ENCODE measurements at places on chromosomes 3 and 15.

DNA sequence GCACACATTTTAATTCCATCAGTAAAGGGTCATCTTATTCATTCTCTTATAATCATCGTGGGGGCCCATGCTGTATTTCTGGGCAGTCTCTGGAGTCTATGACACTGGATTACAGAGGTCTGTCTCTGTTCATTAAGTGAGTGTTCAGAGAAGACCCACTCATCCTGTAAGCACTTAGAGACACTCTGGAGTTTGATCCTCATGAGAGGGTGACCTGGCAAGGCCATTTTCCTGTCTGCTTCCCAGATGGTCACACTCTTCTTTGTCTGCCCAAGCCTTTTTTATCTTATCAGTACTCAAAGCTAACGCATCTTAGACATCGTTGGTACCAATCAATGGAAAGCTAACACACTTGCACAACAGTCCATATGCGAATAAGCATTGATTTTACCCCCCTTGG is 333.1 kb downstream of the RORA start:
- DNase-seq = no peak

GRCh38 chr3:187051724-187052366 is 87.5 kb downstream of the RPL39L start:
- DNase-seq = no peak

DNA sequence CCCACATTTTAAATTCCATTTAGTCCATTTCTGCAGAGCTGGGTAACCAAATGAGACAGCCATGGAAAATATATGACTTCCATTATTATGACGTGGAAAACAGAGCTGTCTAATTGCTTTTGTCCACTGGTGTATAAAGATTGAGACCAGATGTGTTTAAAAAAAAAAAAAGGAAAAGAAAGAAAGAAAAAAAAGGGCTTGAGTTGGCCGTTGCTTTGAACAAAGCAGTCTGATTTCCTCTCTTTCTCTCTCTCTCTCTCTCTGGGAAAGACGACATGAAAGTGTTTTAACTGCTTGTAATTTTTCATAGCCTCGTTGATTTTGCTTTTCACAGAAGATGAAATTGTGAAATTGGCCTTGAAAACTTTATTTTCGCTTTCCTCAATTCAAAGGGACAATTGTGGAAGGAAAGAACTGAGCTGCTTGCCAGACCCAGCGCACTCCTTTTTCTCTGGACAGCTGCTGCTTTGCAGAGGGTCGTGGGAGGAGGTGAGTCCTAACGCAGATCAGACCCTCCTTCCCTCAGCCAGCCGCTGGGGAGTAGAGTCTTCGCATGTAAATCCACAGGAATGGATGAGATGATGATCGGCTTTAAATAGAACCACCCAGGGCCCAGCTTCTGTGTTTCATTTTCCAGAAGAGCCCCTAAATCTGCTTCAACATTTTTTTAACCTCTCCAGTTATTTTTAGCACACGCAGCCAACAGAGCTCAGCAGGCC is 42.8 kb upstream of the UBE2E1 start:
- DNase-seq = no peak

- no peak for DNase-seq
Observed at GRCh38 chr3:123324880-123325765, 123.4 kb downstream of the SEC22A start.

- no peak for DNase-seq
Observed at GRCh38 chr3:112020674-112021085, 13.9 kb upstream of the TMPRSS7 start.

- DNase-seq = no peak
Observed at GRCh38 chr3:197175503-197175902, 122.9 kb downstream of the DLG1 start.

GRCh38 chr15:25775317-25775912 is 87.7 kb downstream of the ATP10A start:
- no peak for DNase-seq

DNA sequence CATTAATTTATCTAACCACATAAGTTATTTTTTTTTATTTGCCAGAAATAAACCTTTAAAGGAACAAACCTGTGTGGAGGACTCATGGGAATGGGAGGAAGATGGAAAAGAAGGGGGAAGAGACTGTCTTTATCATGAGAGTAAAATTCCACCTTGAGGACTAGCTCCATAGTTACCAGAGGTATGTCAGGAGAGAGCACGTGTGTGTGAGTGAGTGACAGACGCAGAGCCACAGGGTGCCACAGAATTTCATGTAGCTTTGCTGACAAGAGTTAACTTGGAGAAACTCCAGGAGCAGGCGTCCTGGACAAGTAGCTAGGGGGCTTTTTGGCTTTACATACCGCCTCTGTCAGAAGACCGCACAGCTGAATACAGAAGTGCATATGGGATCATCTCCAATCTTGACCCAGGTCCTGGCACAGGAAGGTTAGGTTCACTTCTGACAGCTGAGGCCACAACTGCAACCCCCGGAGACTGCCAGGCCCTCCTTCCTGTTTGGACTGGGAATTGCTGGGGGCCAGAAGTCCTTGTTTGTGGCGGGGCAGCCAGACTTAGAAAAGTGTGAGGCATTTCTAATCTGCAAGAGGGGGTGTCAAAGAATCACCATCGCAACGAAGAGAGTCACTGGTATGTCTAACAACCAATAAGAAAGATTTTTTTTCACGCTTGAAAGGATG is 197.8 kb upstream of the TPM1 start:
- DNase-seq = no peak

DNA sequence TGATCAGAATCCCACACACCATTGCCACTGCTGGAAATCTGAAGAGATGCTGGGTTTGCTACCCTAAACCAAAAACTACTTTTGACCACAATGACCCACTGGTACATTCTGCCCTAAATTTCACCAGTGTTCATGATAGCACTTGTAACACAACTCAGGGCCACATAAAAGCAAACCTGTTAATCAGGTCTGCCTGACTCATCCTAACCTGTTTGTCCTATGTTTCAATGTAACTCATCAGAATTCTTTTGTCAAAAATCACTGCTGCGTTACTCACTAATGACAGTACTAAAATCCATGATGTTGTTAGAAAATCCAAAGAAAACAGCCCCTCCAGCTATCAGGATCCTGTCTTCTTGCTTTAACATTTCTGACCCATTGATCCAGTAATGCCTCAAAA is 55.6 kb upstream of the XCR1 start:
- DNase-seq = no peak

- DNase-seq = no peak
Observed at GRCh38 chr3:48879307-48879993, 19.2 kb downstream of the SLC25A20 start.

GRCh38 chr3:36600404-36600803 is 163.9 kb downstream of the DCLK3 start:
- DNase-seq = no peak

- no peak for DNase-seq
Observed at GRCh38 chr15:75368689-75369239, 357 bp upstream of the MAN2C1 start.

DNA sequence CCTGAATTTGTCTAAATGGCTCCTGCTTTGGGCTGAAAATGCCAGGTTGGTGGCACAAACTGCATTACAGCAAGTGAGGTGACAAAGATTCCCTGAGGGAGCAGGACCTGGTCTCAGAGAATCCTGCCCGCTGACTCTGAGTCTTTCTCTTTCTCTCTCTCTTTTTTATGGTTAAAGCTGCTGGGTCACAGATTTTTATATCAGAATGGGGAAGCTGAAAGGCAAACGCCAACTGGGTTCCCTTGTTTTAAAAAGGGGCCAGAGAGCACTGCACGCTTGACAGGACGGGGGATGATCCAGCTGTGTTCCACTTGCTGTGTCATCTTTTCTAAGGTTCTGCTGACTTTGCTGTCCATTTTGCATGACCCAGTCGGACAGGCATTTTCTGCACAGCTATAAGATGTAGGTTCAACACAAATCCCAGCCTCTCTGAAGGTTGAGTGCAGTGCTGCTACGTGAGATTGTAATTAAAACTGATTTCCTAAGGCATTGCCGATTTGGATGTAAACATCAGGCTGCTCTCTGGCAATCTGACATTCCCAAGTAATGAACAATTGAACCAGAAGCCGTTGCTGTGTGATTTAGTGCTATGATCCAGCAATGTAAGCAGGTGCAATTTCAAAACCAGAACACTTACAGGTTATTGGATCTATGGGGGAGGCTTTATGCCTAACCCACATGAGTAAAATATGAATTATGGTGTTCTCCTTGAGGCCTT is 25.8 kb downstream of the ARHGEF3 start:
- no peak for DNase-seq

DNA sequence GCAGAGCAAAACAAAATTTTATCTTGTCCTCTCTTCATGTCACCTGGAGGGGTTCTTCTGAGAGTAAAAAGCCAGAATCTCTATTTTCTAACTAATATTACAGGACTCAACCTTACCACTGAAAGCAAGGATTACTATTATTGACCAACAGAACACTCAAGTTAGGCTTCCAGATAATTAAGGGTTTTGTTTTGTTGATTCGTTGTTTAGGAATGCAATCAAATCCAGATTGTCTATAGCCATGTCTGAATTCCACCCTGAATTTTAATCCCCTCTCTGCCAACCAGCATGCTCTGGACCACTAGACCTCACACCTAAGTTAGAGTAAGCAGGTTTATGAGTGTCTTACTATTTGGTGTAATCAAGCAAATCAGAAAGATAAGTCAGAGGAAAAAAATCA is 90.7 kb downstream of the PEAK1 start:
- DNase-seq = no peak

DNA sequence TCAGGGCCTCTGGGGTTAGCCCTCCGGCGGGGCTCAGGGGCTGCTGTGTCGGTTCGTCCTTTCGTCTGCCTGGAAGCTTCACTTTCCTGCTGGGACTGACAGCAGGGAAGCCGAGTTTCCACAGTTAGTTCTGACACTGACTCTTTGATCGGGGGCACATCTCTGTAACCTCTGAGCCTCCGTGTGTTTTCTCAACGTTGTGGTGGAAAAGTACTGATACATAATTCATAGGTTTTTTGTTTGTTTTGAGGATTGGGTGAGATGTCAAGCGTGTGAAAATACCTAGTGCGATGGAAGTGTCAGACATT is 481 bp downstream of the AP4E1 start:
- DNase-seq = no peak

GRCh38 chr3:106862067-106862466 is 515.2 kb upstream of the CCDC54 start:
- DNase-seq = no peak

DNA sequence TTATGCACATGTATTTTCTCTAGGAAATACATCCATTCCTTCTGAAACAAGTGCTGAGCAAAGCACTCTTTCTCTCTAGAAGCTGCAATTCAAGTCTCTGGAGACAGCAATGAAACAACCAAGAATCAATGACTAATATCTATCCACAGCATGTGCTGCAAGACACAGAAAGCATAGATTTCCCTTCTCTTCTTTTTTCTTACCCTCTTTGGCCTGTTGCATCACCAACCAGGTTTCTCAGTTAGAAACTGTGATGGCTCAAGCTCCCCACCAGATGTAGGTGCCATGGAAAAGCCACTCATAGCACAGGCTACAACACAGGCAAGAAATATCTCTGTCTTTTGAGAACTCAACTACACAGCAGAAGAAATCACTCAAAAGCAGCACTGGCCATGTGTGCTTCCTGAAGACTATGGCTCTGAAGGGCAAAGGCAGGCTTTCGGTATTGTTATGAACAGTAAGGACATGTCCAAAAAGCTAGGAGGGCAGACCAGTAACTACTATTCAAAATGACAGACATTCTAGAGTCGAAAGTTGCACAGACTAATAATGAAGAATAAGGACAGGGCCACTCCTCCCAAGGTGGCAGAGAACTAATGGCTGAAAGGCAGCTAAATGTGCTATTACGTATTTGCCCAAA is 15.5 kb downstream of the ZDHHC3 start:
- DNase-seq = no peak

DNA sequence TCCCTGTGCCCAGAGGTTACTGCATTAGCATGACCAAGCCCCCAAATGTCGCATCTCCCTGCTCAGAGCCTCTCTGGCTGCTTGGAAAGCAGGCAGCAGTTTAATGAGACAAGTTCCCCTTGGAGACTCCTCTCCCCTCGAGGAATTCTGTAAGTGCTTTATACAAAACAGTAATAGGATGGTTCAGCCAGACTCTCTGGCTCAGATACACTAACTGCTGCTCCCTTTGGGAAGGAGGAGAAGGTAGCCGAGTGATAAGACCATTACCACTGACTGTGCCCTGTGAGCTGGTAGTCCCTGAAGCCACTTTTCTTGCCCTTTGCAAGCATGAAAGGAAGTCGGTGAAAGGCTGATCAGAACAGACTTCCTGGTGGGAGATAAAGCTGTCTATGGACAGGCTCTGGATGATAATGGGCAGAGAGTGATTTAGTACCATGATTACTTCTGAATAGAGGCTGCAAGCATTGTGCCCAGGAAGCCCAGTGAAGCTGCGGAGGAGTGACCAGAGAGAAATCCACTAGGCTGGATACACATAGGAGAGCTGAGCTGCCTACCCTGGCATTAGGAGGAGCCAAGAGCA is 100.8 kb downstream of the SEMA6D start:
- DNase-seq = no peak

- DNase-seq = no peak
Observed at GRCh38 chr3:174498638-174499037, 360.5 kb upstream of the NAALADL2 start.

GRCh38 chr3:188183452-188183851 is 29.5 kb downstream of the LPP start:
- no peak for DNase-seq

DNA sequence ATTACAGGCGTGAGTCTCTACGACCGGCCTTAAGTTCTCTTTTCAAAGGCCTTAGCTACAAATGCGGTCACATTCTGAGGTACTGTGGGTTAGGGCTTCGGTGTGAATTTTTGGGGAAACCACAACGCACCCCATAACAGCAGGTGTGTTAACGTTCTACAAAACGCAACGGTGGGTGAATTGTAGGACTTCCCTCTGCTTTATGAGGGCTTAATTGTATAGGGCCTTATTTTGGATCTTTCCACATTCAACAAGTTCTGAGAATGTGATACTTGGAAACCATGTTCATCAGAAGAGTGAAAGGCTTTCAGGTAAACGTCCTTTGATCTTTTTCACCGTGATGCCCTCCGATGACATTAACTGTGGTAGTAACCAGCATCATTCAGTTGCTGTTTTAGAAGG is 998.6 kb upstream of the CFAP20DC start:
- no peak for DNase-seq

- DNase-seq = no peak
Observed at GRCh38 chr3:39548282-39548681, 80.8 kb downstream of the MOBP start.

DNA sequence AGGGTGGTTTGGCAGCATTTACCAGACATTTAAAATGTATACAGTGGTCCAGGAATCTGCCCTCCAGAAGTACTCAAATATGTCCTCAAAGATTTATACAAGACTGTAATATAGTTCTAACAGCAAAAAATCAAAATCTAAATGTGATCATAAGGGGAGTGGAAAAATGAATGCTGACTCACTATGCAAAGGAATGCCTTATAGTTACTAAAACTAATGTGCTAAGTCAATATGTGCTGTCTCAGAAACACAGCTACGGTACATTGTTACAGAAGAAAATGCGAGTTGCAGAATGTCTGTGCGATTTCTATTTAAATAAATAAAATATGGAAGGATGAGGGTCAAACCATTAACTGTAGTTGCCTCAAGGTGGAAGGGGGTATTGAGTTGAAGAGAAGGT is 230.1 kb upstream of the UBE2E1 start:
- no peak for DNase-seq

- no peak for DNase-seq
Observed at GRCh38 chr3:66407611-66408218, 93.1 kb downstream of the LRIG1 start.

GRCh38 chr3:58059349-58060321 is 51.4 kb downstream of the FLNB start:
- DNase-seq = no peak

GRCh38 chr3:7978087-7978422 is 523.6 kb upstream of the LMCD1 start:
- no peak for DNase-seq

- DNase-seq = no peak
Observed at GRCh38 chr3:6551165-6551564, 309.8 kb upstream of the GRM7 start.
